IMR-90 (cell line): ENCODE measurements at places on chromosomes 1 and 21. TPM values are rescaled to one million over a fixed set of nuclear protein-coding genes. Genes with fewer than 3 reads are reported as not detected.

DNA sequence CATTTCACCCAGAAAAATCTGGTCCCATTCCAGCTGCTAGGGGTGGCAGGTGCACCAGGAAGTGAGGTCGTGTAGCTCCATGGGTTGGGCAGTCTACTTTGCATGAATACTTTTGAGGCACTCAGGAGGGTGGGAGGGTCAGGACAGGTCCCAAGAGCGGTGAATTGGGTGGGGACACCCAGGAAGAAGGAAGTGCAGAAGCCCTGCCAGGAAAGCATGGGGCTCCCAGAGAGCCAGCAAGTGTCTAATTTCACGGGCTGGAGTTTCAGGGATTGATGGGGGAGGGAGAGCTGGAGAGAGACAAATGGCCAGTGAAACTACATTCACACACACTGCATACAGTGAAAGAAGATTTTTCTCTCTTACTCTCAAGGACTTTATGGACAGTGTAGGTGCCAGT is 137.8 kb downstream of the GALNT2 start:
- no peak for DNase-seq

GRCh38 chr21:32708069-32708468 is 19.7 kb downstream of the SYNJ1 start:
- DNase-seq, result no peak

- peak; percentile 87 for DNase-seq
Observed at GRCh38 chr1:53740621-53741105, 1.7 kb upstream of the GLIS1 start.

ZFP69B gene
- total RNA-seq, result 6.8 and 8.1 TPM in 2 replicates

S100A8 gene
- total RNA-seq, result not detected in 2 replicates

PAPPA2 gene
- 0.18 and 0.28 TPM in 2 replicates for total RNA-seq
